C1 segment of cervical spinal cord (tissue), 14 donors: ENCODE measurements at places on chromosomes 6 and 20.

DNA sequence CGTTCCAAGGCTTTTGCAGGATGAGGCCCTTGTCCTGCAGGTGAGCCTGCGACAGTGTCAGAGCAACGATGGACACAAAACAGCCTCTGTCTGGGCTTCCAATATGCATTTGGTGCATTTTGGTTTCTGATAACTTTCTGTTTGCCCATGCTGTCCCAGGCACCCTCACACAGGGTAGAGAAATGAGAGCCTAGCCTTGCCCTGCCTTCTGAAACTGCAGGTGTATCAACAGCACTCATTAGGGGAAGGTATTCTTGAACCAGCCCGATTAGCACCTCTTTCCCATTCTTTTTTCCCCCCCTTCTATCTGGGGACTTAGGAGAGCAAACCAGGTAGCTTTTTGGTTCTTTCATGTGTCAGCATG, 30.3 kb downstream of the CHMP4B start:
- no peak for DNase-seq

DNA sequence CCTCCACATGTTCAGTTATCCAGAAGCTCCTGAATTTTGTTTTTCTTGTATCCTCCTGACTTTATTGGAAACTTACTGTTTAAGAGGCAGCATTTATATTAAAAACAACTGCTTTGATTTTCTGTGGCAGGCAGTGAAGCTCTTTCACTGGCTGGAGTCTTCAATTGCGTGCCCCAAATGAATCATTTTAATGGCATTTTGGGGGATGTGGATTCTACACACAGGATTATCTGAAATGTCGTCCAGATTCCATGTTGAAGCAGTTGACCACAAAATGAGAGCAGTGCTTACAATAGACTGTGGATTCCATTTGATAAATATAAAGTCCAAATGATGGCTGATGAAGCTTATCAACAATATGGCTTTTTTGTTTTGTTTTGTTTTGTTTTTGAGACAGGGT, 41.0 kb upstream of the HIVEP1 start:
- no peak for DNase-seq

GRCh38 chr20:37228082-37228481, 33.5 kb downstream of the GHRH start:
- no peak for DNase-seq

DNA sequence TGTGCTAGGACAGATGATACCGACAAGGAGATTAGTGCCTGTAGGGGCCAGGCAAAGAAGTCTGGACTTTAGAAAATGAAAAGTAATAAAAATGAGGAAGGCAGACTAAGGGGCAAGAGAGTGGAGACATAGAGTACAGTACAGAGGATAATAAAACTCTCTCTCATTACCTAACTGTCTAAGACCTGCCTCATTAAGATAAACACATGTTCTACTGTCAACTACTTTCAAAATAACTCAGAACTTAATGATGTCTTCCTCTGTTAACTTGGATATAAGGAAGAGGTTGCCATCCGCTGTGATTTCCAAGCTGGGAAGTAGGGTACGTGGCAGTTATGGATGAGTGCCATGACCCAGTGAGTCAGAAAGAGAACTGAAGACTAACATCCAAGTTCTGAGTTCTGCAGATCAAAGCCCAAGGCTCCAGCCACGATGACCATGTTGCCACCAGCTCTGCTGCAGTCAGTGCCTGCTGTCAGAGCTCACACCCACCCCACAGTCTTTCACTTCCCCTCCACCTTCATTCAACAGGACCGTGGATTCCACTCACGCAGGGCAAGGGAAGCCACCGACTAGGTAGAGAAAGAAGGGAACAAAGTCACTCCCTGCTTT, 81.8 kb downstream of the KIF16B start:
- DNase-seq, result no peak

GRCh38 chr6:109743739-109744138, 52.6 kb downstream of the FIG4 start:
- DNase-seq, result no peak

- no peak for DNase-seq
Observed at GRCh38 chr6:13787137-13787536, 27.2 kb downstream of the MCUR1 start.

DNA sequence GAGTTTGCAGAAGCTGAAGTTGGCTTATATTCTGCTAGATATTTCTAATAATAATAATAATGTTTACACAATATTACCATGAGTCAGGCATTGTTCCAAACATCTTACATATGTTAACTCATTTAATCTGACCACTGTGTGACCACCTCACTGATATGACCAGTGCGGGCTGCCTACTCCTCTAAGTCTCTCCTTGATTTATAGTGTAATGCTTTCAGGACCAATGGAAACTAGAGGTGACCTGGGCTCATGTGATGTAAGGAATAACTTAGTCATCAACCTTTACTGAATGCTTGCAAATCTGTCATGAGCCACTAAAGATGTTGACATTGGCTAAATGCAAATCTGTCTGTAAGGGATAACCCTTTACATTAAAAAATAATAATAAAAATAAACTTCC, 51.1 kb upstream of the GPR6 start:
- DNase-seq, result no peak

GRCh38 chr20:48338717-48339116, 489.1 kb downstream of the PREX1 start:
- no peak for DNase-seq

DNA sequence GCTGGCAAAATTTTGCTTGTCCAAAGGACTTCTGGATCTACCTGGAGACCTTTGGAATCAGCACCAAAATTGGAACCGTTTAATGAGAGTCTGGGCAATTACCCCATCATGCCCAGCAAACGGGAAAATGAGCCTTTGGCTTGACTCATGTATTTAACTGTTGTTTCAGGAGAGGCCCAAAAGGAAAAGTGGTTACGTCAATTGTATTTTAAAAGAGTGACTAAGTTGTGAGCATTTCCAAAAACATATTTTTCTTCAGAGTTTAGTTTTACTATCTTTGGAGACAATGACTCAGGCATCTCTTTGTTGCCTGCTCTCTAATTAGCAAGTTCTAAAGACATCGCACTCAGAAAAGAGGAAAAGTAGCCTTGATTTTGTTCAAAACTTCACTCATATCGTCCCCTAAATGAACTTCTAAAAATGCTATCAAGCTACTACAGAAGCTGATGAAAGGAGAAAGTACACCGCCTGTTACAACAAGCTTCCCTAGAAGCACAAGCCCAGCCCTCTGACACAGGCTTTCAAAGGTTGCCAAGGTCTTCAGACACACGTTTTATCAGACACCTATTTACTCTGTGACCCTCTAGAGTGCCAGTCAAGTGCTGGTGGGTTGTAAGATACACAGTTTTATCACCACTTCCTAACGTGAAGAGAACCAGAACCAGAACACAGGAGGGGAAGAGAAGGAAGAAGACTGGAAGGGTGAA, 146.2 kb downstream of the TBX18 start:
- no peak for DNase-seq

DNA sequence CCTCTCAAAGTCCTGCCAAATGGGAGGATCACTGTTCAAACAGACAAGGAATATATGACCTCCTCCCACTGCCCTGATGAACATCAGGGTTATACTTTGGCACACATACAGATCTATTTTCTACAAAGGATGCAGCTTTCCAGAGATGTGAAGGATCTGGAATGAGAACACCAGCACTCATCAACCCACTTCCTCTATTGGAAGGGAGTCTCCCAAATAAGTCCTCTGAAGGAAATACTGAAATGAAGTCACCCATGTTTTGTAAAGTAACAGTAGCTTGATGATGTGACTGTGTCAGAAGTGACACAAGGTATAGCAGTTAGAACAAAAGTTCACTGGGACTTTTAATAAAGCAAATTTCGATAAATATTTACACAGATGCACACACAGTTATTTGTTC, 104.9 kb downstream of the OGFRL1 start:
- no peak for DNase-seq

DNA sequence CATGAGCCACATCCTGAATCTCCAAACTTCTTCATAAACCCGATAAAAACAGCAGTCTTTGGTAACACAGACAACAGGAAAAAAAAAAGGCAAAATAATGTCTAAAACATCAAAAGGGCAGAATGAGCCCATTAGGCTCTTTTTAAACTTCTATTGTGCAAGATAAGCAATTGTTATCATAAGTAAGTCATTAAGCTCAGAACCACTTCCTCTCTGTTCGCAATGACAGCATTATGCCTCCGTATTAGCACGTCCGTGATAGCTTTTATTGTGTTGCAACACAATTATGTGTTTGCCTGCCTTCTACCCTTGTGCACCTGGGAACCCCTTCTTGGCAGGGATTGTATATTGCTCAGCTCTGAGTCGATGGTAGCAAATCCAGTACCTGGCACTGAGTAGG, 147.1 kb downstream of the LRFN2 start:
- no peak for DNase-seq

DNA sequence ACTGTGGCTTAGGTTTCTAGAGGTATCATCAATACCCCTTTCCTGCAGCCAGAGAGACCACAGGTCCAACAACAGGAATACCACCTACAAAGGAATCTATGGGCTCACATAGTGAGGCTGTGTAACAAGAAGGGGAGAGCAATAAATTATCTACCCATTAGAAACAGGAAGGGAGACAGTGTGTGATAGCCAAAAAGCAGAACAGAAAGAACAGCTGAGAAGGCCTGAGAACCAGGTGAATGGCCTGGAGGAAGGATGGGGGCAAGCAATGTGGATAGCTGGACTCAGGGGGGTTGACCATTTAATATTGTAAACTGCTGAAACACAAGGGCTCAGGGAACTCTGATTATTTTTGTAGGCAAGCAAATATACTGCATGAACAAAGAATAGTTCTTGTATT, 628.2 kb downstream of the COL12A1 start:
- no peak for DNase-seq
